Sigmoid colon (tissue), 7 donors: ENCODE measurements at places on chromosomes 1 and 21. TPM values are rescaled to one million over a fixed set of nuclear protein-coding genes. Genes with fewer than 3 reads are reported as not detected.

GRCh38 chr1:2394761-2395160 is 3.1 kb downstream of the RER1 start:
- H3K4me3 ChIP-seq = no peak overlapping the region
- no peak overlapping the region for H3K27ac ChIP-seq
- peaks cover 39% of the 10 kb centered on the region for H3K4me1 ChIP-seq
- H3K27me3 ChIP-seq = no peaks in the 10 kb centered on the region

GRCh38 chr1:70440642-70441391 is 29.7 kb downstream of the CTH start:
- H3K4me3 ChIP-seq = no peak overlapping the region
- no peak for DNase-seq
- H3K27ac ChIP-seq = no peak overlapping the region
- H3K4me1 ChIP-seq = no peaks in the 10 kb centered on the region
- H3K36me3 ChIP-seq = no peaks in the 10 kb centered on the region

GRCh38 chr1:186059752-186060151 is 315.3 kb downstream of the TPR start:
- H3K4me1 ChIP-seq = no peaks in the 10 kb centered on the region
- H3K27ac ChIP-seq = peak overlapping the region; percentile 11
- no peaks in the 10 kb centered on the region for H3K27me3 ChIP-seq
- no peak for DNase-seq
- no peak overlapping the region for H3K4me3 ChIP-seq

- no peak for DNase-seq
- no peak overlapping the region for H3K27ac ChIP-seq
- H3K4me3 ChIP-seq = no peak overlapping the region
- no peaks in the 10 kb centered on the region for H3K36me3 ChIP-seq
Observed at GRCh38 chr1:175095978-175096607, 28.5 kb downstream of the TNN start.

The FLG2 gene
- polyA plus RNA-seq = not detected

The CD53 gene
- 100 TPM for polyA plus RNA-seq

The HSD3B2 gene
- 5.8 TPM for polyA plus RNA-seq

The TMOD4 gene
- polyA plus RNA-seq = 2.1 TPM
